ENCODE measurements at places on chromosomes 11 and 22. TPM values are rescaled to one million over a fixed set of nuclear protein-coding genes. Genes with fewer than 3 reads are reported as not detected.

The KCNQ1OT1 gene
- total RNA-seq: 1.8 TPM

The TSPAN32 gene
- total RNA-seq: 3.6 TPM

The C11orf87 gene
- not detected for total RNA-seq

The HORMAD2 gene
- not detected for total RNA-seq

The OR52I2 gene
- not detected for total RNA-seq

The TBX10 gene
- not detected for total RNA-seq

The TMPRSS5 gene
- total RNA-seq: 0.51 TPM

The ANGPTL5 gene
- total RNA-seq: 6.8 TPM

The MPEG1 gene
- total RNA-seq: 44.8 TPM

The GAB4 gene
- not detected for total RNA-seq

The OR5AL1 gene
- total RNA-seq: not detected

DNA sequence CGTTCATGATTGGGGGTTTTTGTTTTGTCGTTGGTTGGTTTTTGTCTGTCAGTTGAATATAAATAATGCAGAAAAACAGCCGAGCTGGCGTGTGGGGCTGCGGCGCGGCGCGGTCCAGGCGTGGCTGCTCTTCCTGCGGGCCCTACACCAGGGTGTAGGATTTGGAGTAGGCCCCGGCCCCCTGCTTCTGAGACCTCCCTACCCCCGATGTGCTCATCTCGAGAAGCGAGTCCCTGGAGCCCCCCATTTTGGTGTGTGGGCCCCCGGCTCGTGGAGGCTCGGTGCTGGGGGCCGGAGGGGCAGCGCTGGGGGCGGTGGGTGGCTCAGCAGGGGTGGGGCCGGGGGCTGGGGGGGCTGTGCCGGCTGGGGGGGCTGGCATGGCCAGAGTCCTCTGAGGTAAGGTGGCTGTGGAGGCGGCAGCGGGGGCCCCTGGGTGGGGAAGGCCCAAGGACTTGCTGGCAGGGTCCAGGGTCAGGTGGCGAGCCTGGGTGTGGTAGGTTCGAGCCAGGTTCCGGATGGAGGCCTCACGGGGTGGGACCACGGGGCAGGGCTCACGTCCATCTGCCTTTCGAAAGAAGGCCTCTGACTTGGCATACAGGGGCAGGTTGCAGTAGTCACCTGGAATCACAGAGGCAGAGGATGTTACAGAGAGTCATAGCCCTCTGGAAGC is 100.7 kb downstream of the CEP164 start:
- DNase-seq: peak; percentile 57

DNA sequence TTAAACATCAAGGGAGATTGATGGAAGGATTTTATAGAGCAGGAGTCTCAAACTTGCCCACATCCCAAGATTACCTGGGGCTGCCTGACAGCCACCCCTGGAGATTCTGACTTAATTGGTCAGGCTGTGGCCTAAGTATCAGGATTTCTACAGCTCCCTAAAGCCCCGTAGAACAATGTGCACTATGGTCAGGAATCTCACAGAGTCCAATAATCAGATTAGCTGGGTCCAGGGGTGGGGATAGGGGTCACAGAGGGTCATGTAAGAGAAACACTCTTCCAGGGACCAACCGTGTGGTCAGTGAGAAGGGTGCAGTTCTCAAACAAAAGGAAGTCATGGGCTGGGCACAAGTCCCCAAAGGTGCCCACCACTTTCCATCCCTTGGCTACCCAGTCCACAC is 20.5 kb upstream of the FBLN1 start:
- peak; percentile 2 for DNase-seq

GRCh38 chr11:74462009-74462408 is 5.3 kb downstream of the KCNE3 start:
- peak; percentile 93 for DNase-seq

DNA sequence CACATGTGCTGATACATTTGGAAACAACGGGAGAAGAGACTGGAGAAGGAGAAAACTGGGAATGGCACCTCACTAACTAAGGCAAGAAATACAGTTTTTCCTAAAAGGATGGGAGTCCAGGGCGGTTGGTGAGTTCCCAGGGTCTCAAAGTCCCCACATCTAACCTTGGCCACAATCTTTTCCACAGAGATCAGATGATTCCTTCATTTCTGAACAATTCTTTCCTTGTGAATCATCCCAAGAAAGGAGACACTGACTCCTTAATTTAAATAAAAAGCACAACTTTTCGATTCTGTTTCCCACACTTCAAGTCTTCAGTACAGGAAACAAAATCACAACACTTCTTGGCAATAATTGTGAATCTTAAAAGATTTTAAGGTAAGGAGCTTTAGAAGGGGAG is 384.7 kb downstream of the DCDC1 start:
- DNase-seq: no peak

- no peak for DNase-seq
These were observed 60.0 kb downstream of the SLC22A12 start for GRCh38 chr11:64650923-64651523.

DNA sequence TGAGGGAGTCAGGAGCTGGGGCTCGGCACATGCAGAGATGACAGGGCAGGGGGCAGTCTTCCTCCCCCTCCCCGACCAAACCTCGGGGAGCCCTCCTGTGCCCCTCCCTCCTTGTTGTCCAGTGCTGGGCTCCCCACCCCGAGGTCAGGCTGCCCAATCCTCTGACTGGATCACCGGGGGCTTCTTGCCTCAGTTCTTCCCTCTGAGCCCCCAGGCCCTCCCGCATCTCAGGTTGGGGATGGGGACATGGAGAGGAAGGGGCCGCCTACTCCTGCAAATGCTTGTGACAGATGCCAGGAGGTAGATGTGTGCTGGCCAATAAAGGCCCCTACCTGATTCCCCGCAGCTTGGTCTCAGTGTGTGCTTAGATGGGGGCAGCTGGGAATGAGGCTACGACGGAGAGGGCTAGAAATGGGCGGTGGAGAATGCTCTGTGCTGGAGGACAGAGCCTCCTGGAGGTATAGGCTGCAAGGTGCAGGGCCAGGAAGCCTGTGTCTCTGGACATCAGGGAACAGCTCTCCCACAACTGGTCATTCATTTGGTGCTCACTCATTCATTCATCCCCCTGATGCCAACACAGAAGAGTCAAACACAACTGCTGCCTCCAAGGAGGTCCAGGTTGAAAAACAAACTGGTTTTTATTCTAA is 8.4 kb downstream of the RHBDD3 start:
- DNase-seq: no peak

- DNase-seq: no peak
These were observed 4.9 kb upstream of the EI24 start for GRCh38 chr11:125564357-125564756.

DNA sequence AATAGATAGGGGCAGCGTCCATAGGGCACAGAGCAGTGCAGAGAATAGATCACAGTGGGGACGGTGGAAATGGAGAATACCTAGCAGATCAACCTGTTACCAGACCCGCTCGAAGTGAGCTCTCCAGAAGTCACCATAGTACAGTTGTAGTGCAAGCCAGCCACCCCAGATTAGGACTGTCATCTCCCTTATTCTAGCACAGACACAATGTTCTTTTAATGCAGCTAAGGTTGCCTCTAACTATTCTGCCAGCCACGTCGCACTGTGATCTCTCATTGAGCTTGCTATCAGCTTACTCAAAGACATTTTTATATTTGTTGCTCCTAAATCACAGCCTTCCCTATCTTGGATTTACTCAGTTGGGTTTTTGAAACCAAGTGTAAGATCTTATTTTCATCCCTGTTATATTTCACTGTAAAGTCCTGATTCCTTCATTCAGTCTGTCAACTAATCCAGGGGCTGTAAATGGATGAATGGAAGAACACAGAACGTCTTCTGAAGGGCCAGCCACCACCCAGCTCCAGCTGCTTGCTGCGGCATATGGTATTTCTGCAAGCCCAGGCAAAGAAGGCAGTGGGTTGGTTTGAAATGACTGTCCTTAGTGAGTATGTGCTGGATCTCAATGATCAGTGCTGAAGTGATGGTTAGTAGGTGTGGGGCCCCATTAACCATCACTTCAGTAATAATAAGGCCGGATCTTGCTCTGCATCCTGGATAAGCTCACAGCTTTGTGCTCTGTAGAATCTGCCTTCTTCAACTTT is 3.4 kb downstream of the PARVA start:
- no peak for DNase-seq

- peak; percentile 97 for DNase-seq
These were observed at the start of gene TOB2 for GRCh38 chr22:41446639-41447434. TOB2 (minus strand) TSS chr22:41446801; CDS start chr22:41437345, 9,456 bp downstream.

DNA sequence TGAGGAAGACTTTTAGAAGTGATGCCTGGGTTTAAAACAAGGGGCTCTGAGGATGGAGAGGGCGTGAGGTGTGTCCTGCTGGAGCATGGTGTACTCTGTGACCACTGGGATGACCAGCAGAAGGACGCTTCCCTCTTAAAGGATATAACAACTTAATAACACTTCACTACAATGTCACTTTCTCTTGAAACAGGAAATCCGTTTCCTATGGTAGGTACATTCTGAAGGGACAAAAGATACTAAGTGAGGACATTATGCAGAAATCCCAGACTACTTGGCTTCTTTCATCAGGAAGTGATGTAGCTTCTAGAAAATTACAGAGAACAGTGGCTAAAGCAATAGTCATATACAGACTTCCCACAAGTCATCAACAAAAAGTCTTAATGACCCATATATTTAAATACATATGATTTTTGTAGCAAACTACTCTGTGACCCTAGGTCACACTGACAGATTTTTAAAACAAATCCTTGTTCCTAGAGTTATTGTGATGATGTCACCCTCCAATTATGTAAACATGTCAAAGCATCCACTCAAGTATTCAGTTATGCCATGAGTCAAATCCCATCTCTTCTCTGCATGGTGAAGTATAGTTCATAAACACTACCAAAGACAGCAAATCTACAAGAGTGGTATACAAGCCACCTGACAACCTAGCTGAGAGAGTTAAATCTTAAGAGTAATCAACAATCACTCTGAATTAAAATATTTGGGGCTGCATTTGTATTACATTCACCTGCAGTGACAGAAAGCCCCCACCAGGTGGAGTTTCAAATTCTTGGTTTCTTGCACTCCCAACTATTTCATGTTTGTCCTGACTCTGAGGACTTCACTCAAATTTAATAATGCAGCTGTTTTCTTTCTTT is 32.8 kb downstream of the PITPNB start:
- no peak for DNase-seq

DNA sequence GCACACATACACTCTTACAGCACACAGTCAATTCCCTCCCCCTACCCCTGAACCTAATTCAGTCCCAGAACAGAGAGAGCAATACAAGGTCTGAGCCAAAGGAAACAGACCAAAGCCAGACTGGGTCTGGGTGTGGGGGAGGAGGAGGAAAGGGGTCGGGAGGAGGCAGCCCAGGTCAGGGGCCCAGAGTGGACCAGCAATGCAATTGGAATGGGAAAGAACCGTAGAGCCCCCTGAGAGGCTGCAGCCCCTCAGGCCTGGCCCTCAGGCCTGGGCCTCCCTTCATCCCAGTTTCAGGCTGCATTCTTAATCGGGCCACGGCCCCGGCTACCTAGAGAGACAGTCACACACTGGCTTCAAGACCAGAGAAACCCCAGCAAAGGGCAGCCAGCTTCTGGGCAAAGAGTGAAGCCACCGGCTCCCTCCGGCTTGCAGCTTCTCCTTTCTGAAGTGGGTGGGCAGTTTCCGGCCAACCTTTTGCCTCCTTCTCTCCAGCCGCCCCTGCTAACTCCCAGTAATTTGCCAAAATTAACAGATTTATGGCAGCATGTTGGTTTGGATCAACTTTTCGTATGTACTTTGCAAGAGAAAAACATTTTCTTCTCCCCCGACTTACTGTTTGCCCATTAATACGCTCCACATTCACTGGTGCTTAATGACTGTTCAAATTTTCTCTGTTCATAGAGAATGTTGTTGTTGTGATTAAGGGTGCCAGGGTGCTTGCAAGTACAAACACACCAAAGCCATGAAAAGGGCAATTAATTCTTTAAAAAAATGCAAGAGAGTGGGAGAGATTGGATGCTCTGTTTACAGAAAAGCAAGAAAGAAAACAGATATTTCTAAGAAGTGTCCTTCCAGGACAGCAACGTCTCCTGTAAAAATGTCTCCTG is 488.3 kb downstream of the MN1 start:
- DNase-seq: no peak

DNA sequence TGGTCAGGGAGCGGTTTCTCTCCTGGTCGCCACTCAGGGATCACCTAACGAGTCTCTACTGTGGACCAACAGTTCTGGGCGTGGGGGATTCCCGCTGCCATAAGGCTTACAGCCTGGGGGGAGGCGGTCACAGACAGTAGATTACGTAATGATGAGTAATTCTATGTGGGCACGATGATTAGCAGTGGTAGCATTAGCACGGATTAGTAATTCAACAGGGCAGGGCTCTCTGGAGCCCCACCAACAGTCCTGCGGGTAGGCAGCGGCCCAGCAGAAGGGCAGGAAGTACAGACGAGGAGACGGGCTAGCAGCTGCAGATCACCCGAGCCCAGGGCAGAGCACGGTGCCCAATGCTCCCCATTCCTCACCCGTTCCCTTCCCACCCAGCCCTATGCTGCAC is 3.6 kb downstream of the SHISAL1 start:
- peak; percentile 92 for DNase-seq

GRCh38 chr22:35835998-35836691 is 118.5 kb downstream of the APOL5 start:
- DNase-seq: no peak

GRCh38 chr11:59259867-59260475 is 47.2 kb upstream of the MPEG1 start:
- no peak for DNase-seq

GRCh38 chr11:34353881-34354280 is 3.9 kb downstream of the ABTB2 start:
- DNase-seq: no peak
